ENCODE measurements at places on chromosomes 3 and 15.
A peak's percentile ranks its signal among the peaks of the same experiment; 100 is the strongest.

GRCh38 chr3:13002398-13003124 lies 70.7 kb downstream of the IQSEC1 start:
- peak; percentile 72 for DNase-seq

GRCh38 chr15:41903782-41904181 lies 9.9 kb upstream of the SPTBN5 start:
- DNase-seq: no peak

DNA sequence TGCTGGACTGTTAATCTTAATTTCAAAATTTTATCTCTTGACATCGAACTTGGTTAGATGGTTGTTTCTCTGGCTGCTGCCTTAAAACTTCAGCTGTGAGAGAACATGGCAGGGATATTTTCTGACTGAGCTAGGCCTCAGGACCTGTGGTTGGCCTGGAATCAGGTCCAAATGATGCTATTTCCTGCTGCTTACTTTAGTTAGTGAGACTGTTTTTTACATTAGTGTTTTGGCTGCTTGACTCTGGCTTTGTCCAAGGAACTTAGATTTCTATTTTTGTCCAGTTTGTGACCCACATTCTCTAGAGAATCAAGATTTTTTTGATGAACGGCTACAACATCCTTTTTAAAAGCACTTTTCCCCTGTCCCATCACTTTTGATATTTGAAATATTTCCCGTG lies 497.9 kb upstream of the SGO1 start:
- no peak for DNase-seq

DNA sequence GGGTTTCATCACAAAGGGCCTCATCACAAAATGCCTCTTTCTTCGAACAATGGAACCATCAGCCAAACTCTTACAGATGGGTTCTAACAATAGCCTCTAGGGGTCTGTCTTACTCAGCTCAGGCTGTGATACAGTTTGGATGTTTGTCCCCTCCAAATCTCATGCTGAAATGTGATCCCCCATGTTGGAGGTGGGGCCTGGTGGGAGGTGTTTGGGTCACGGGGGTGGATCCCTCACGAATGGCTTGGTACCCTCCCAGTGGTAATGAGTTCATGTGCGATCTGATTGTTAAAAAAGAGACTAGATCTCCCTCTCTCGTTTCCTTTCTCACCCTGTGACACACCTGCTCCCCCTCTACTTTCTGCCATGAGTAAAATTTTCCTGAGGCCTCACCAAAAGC lies 47.9 kb upstream of the LIPC start:
- no peak for DNase-seq

GRCh38 chr3:51163051-51163450 lies 222.0 kb upstream of the MANF start:
- no peak for DNase-seq

GRCh38 chr15:66635817-66636216 lies 66.2 kb upstream of the SMAD6 start:
- DNase-seq: no peak

- no peak for DNase-seq
Measured at GRCh38 chr3:46664188-46664970, 29.1 kb downstream of the ALS2CL start.

DNA sequence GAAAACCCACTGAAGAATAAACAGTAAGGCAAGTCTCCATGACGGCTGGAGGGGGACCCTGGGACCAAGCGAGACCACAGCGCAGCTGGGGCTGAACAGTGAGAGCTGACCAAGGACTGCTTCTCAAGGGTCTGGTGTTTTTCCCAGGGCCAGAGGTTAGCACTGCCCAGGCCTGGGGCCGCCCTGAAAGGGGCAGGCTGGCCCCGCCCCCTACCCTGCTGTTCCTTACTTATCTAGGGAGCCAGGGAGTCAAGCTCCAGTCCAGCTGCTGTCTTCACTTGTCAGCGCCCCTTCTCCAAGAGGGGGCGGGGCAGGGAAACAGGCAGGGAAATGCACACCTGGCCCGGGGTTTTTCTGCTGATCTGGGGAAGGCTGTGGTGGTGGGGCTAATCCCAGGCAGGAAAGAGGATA lies 51.6 kb upstream of the HACD2 start:
- no peak for DNase-seq

DNA sequence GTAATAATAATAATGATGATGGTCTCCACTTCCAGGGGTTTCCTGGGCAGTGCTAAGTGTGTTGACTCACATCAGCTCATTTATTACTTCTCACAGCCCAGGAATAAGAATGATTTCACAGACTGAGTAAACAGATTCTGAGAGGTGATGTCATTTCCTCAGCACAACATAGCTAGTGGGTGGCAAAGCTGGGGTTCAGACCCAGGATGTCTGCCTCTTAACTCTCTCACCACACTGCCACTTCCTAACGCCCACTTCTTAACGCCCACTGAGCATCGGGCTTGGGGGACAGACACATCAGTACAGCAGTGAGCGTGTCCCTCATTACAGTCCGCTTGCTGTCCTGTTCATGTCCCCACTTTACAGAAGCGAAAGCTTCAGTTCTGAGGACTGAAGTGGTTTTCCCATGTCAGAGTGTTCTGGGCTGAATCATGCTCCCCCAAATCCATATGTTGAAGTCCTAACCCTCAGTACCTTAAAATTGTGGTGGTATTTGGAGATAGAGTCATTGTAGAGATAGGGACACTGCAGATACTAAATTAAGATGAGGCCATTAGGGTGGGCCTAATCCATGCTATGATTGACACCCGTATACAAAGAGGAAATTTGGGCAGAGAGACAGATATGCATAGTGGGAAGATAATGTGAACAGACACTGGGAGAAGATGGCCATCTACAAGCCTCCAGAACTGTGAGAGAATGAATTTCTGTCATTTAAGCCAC lies 68.0 kb downstream of the ATP2B2 start:
- no peak for DNase-seq

GRCh38 chr15:36773698-36774097 lies 194.3 kb downstream of the CDIN1 start:
- no peak for DNase-seq

- no peak for DNase-seq
Measured at GRCh38 chr3:24709956-24710355, 215.3 kb upstream of the THRB start.

Measured in OCI-LY7 (cell line).